ENCODE measurements at places on chromosomes 7 and 10.

DNA sequence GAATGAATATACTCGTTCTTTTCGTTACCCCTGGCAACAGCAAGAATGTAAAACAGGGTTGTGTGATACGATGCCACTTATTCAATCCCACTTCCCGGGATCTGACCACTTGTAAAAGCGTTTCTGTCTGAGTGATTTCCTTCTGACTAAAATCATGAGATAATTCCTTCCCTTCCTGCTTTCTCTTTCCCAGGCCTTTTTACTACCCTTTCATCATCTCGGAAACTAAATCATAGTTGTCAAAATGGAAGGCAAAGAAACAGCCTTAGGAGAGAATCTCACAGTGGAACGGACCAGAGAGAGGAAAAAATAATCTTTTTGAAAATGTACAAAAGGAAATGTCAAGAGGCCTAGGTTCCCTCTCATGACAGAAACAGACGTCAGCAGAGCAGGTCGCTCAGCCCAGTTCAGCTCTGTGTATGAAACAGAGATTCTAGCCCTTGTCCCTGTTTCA is 29.8 kb downstream of the DIP2C start:
- DNase-seq, result peak; percentile 82

GRCh38 chr10:117300671-117301070 is 59.8 kb downstream of the SLC18A2 start:
- no peak for DNase-seq

DNA sequence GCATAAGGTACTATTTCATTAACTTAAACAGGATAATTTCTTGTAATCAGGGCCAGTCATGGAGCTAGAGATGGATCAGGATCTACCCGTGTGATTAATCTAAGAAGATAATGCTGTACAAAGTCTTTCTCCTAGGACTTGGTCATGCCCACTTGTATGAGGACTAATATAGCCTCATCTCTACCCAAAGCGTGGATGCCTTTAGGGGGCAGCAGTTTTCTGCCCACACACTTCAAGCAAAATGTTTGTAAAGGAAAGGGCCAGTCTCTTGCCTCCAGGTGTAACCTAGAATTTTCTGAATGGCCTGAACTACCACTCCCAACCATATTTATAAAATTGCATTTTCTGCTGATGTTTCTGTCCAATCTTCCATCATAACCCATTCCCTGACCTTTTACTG is 764.0 kb upstream of the IGFBP3 start:
- no peak for DNase-seq

DNA sequence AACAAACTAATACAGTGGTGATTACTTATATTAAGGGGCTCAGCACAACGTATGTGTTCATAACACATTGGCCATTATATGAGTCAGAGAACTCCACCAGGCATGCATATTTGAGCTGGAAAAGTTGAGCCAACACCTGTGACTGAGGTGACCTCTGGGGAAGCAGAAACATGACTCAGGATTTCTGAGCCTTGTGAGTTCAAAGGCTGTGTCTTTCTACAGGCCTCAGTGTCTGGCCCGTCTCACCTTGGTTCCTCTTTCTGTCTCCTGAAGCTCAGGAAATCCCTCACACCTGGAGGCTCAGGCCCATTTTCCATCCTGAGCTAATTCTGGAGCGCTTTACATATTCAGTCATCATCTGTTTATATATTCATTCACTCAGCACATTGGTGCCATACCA is 230.9 kb upstream of the AGK start:
- no peak for DNase-seq

DNA sequence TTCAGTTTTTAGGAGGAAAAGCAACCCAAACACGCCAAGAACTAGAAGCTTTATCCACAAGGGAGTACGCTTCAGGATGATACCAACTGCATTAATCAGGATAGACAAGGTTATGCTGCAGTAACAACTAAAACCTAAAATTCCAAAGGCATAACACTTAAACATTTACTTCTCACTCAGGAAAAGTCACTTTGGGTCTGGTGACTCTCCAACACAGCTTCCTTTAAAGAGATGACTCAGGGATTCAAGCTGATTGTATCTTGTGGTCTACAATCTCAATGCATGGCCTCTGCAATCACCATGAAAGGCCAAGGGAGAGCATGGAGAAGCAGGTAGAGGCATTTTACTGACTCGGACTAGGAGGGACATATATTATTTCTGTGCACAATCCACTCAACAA is 315.8 kb downstream of the KCNMA1 start:
- peak; percentile 85 for DNase-seq

DNA sequence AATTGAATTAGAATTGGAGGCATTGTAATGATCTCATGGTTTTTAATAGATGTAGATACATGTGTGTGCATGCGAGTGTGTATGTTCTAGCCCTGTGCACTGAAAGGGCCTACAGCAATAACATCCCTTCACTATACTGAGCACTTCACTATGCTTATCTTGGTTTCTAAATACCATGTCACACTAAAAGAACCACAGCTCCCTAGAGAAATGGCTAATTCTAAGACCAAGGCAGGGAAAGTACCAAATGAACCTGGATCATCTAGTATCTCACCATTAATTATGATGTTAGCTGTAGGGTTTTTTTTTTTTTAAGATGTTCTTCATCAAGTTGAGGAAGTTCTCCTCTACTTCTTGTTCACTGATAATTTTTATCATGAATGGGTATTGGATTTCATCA is 55.1 kb downstream of the HECTD2 start:
- DNase-seq, result no peak

- no peak for DNase-seq
Measured at GRCh38 chr7:50560865-50561351, 4.3 kb downstream of the DDC start.

DNA sequence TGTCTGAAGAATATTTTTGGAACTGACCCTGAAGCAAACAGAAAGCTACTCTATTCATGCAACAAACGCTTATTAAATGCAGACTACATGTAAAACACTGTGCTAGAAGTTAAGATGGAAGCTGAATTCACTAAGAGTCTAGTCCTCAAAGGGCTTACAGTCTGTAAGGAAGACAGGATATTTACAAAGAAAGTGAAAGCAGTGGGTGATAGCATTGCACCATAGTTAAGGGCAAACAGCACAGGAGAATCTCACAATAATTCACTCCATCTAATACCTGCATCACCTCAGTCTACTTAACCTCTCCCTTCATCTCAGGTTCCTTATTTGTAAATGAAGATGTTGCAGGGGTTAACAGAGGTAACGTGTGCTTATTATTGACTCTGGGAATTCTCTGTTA is 360.0 kb upstream of the AOAH start:
- DNase-seq, result no peak

GRCh38 chr7:23115991-23116390 is 10.4 kb downstream of the KLHL7 start:
- DNase-seq, result peak; percentile 17

- DNase-seq, result no peak
Measured at GRCh38 chr10:126670895-126671261, 385 bp upstream of the C10orf90 start.

DNA sequence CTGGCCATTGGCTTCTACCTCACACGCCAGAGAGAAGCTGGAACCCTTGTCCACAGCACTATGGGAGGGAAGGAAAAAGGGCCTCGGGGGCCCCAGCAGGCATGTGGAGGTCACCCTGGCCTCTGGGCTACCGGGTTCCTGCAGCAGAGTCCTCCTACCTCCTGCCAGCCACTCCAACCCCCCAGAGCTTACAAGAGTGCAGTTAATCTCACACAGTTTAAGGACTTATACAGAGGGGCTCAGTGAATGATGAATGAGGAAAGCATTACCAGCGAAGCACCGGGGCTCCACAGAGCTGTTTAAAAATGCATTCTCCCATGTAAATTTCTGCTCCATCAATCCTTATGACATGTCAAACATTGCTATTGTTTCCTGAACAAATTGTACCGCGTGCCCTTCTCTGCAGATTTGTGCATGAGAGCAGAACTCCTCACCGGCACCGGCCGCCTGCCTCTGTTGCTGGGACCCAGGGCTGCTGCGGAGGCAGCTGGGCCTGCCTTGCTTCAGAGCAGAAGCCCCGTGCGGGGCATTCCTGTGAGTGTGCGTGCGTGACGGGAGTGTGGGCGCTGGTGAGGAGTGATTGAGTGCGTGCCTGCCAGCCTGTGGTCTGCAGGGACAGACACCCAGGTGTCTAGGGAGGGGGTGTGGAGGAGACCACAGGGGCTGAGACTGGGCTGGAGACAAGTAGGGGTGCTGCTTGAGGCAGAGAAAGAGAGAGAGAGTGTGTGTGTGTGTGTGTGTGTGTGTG is 52.8 kb downstream of the C10orf105 start:
- DNase-seq, result no peak

- no peak for DNase-seq
Measured at GRCh38 chr7:150398965-150399320, 19.8 kb downstream of the ZNF775 start.

DNA sequence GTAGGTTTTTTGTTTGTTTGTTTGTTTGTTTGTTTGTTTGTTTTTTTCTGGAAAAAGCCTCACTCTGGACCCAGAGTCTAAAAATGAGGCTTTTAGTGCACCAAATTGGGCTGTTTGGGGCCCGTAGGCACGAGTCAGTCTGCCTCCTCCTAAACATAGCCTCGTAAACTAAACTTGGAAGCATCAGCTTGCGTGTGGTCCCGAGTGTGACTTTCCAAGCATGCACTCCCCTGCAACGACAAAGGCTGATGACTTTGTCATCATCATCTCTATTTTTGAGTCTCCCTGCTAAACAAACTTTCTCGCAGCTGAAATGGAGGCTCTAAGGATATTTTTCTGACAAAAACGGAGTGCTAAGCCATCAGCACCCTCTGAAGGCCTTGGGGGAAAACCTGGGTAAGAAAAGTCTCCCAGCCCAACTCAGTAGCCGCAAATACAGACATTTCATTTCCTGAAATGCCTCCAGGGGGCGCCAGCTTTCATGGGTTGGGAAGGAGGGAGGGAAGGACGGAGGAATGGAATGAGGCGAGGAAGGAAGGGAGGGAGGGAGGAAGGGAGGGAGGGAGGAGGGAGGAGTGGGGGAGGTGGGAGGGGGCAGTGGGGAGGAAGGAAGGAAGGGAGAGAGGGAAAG is 245.9 kb downstream of the KCNMA1 start:
- DNase-seq, result peak; percentile 95

GRCh38 chr10:98012644-98013043 is 17.8 kb downstream of the CRTAC1 start:
- no peak for DNase-seq

DNA sequence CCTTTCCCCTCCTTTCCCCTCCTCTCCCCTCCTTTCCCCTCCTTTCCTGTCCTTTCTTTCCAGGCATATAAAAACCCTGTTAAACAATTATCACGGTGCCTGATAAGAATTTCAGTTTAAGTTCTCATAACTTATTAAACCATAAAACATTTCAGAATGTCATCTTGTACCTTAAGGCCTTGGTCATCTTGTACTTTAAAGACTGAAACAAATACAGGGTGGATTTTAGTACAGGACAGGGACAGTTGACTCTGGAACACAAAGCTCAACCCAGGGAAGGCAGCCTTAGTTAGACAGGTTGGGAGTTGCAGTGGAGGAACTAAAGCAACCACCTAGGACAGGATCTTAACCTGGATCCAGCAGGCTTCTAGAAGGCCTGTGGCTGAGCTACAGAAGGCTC is 1.2 kb downstream of the AGR3 start:
- no peak for DNase-seq

GRCh38 chr10:105073999-105074398 is 432.9 kb downstream of the SORCS3 start:
- no peak for DNase-seq

DNA sequence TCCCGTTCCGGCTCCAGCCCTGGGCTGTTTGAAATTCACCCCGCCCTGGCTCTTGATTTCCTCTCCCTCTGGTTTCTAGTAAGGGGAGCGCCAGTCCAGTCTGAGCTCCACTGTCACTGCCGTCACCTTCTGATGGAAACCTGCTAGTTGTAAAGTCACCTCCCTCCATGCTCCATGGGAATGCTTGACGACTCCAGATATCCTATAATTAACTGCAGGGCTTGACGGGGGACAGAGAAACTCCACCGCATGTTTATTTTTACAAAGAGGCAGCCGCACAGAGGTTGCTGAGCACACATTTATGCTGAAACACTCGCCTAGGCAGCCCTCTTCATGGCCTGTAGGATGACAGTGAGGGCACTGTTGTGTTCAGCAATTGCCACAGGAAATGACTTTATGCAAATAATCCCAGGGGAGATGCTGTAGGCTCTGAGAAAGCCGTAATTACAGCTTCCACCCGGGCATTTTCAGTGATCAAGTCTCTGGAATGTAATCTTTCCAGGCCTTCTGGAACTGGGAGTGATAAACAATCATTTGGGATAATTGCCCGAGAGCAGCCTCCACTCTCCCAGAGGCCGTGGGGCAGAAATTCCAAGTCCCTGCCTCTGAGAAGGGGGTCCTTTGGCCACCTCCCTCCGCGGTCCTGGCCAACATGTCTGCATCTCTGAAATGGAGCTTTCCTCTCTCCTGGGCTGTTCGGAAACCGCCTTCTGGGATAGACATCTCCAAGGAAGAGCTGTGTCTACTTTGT is 300.5 kb downstream of the KLF6 start:
- peak; percentile 88 for DNase-seq

- peak; percentile 56 for DNase-seq
Measured at GRCh38 chr7:30164567-30164966, 29.8 kb downstream of the MTURN start.

GRCh38 chr7:91112902-91113341 is 151.3 kb upstream of the FZD1 start:
- DNase-seq, result peak; percentile 87

DNA sequence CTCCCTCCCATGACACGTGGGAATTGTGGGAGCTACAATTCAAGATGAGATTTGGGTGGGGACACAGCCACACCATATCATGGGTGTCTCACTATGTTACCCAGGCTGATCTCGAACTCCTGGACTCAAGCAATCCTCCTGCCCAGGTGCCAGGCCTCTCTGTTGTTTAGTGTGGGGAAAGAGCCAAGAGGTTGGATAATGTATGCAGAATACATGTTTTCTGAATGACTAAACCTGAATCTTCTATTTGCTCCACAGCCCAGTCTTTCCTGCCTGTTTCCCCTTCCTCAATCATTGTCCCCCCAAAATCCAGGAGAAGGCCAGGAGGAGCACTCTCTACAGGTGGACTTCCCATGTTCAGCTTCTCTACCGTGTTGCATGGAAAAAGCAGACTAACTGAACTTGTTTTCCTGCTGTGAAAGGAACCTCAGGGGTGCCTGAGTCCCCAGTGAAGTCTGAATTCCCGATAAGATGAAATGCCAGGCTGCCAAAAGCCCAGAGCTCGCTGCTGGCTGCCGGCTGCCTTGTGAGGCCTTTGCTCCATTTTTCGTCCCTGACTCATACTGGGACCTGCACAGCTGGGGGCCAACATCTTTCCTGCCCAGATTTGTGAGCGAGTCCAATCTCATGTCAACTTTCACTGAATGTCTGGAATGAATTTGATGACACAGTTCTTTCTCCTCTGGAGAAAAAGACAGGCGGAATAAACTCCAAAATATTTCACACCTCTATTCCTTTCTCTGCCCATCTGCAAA is 588.0 kb downstream of the CALN1 start:
- peak; percentile 98 for DNase-seq

GRCh38 chr7:146094356-146094755 is 22.2 kb upstream of the CNTNAP2 start:
- no peak for DNase-seq

GRCh38 chr7:7761974-7762779 is 43.8 kb upstream of the RPA3 start:
- DNase-seq, result peak; percentile 87

Measured in fibroblast of skin of right biceps (primary cell).